ENCODE measurements at places on chromosomes 11 and 22. TPM values are rescaled to one million over a fixed set of nuclear protein-coding genes. Genes with fewer than 3 reads are reported as not detected.

The MMP27 gene
- total RNA-seq, result not detected

The SYCE3 gene
- total RNA-seq, result not detected

The LARGE2 gene
- total RNA-seq, result not detected

The IGLL5 gene
- total RNA-seq, result 2.3 TPM

The CSNK1E gene
- total RNA-seq, result 185 TPM

The APOBEC3H gene
- total RNA-seq, result not detected

The OTOG gene
- not detected for total RNA-seq

The NRXN2 gene
- 26.0 TPM for total RNA-seq

The NNMT gene
- total RNA-seq, result 1,040 TPM

All from ascending aorta (tissue), 2 donors.